ENCODE measurements at places on chromosomes 7 and 10.
A peak's percentile ranks its signal among the peaks of the same experiment; 100 is the strongest.

DNA sequence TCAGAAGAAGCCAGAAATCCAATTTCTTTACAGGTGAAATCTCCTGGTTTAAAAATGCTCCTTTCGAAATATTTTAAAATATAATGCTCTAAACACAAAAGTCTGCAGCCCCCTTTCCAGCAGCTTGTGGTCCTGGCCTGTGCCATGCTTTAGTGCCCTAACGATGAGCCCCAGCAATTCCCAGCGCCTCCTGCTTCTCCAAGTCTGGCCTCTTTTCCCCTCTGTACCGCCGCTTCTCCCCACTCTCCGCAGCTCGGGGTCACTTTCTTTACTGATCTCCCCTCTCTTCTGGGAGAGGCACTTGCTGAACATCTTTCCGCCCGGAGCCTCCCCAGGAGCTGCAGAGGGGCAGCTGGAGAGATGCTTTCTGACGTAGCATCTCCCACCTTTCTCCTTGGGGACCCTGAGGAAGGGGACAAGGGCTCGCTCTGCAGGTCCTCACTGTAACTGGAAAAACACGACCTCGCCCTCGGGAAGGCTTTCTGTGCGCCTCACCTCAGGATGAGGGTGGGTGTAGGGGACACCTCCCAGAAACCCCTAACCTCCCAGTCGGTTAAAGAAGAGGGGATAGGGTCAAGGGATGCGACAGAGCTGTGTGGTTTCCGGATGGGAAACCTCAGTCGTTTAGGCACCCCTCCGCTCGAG, 565 bp upstream of the INA start:
- DNase-seq: no peak

- no peak for DNase-seq
Measured at GRCh38 chr7:138924501-138925225, 56.5 kb downstream of the KIAA1549 start.

DNA sequence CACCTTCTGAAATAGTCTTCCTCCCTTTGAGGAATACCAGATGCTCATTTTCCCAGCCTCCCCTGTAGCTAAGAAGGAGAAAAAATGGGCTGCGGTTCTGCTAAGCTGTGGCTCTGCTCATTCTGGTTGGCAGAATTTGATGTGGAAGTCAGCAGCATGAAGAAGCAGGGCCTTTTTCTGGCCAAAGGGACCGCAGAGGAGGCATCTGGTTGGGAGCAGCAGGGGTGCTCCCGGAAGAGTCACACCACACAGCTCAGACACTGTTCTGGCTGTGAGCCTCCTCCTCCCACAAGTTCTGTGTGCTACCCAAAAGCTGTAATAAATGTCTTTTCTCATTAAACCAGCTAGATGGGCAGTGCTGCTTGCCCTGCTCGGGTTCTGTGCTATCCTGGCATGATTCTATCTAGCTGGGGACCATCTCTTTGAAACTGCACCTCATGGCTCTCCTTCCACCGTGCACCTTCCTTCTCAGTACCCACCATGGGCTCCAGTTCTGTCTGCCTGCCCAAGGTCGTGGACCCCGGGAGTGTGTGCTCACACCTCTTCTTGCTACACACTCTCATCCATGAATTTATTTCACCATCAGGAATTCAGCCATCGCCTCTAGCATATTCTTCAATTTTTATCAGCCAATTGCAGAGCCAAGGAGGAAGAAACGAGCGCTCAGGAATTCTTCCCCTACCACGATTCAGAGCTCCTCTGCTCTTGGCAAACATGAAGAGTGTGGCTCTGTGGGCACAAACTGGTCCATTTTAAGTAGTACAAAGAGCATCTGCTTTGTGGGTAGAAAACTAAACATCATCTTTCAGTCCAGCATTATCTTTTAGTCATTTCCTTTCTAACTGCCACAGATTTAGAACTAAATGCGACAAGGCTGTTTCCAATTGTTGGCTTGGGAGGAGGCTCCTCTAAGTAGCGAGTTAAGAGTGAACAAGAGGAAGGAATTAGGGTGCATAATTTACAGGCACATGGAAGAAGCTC, 76.9 kb downstream of the FAM171A1 start:
- peak; percentile 14 for DNase-seq

GRCh38 chr7:125775317-125775716, 845.7 kb upstream of the POT1 start:
- no peak for DNase-seq

DNA sequence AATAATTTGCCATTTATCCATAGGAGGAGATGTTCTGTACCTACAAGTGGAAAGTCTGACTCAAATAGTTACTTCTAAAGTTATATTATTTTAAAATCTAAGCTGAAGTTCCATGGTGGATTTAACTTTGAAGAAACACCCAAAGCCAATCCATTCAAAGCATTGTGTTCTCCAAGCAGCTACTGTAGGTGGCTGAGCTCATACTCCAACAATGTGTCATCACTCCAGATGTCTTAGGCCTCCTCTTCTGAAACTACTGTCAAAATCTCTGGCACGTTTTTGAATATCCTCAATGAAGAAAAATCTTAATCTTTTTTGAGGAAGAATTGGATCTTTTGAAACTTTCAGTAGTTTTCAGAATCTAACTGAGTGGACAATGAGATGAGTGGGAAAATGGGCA, 169.1 kb downstream of the PTEN start:
- DNase-seq: no peak

DNA sequence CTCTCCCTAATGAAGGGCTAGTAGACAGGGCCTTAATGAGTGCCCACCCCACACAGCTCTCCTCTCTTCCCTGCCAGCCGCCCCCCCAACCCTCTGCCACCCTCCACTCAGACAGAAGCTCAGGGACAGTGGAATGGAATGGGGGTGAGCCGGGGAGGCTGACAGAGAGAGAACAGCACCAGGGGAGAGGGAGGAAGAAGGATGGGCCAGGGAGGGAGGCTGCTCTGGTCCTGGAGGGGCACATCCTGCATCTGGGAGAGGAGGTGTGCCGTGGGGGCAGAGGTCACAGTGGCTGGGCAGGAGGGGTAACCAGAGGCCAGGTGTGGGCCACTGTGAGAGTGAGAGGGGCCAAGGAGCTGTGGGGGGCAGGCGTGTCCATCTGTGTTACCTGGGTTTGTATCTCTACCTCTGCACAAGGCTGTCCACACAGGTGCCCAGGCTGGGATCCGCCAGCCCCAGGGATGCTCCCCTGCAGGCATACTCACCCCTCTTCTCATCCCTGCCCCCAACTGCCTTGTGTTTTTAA, 2.4 kb downstream of the NYAP1 start:
- DNase-seq: no peak

- DNase-seq: no peak
Measured at GRCh38 chr10:70315276-70315675, 31.5 kb upstream of the NPFFR1 start.

DNA sequence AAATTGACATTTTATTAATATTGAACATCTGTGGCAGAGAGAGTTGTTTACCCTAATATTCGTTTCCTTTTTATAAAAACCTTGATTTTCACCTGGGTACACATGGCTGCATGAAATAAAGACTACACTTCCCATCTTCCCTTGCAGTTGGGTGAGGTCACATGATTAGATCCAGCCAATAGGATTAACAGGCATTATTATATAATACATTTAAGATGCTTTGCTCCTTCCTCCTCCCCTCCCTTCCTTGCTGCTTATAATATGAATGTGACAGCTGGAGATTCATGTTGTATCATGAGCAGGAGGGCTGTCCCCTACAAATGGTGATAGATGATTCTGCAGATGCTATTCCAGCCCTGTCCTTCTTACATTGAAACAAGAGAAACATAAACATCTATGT, 146.6 kb downstream of the SH2D4B start:
- no peak for DNase-seq

DNA sequence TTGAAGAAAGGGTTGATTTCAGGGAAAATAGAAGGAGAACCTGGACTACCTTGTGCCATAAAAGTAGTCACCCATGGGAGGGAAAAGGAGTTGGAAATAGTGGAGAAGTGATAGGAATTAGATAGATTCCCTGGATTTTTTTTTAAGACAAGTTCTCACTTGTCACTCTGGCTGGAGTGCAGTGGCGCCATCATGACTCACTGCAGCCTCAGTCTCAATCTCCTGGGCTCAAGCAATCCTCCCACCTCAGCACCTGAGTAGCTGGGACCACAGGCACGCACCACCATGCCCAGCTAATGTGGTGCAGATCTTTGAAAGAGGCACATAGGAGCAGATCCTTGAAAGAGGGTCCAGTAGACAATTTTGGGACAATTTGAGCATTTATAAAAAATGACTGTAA, 9.5 kb upstream of the BLNK start:
- DNase-seq: no peak

DNA sequence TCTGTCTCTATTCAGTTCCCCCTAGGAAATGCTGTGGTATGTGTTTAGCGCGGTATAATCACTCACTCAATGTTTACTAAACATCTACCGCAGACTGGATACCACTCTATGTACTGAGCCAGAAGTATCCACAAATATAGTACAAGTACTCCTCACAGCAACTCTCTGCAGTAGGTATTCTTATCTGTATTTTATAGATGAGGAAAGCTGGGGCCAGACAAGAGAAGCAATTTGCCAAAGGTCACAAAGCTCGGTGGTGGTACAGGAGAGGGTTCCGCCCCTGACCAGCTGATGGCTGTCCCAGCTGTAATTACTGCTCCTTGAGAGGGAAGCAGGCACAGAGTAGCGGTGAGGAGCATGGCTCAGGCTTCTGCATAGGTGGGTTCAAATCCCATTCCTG, 184.1 kb downstream of the DOCK4 start:
- DNase-seq: no peak

GRCh38 chr7:128347647-128348097, 4.0 kb upstream of the RBM28 start:
- DNase-seq: no peak

GRCh38 chr10:44422570-44423101, 37.7 kb upstream of the CXCL12 start:
- DNase-seq: no peak

DNA sequence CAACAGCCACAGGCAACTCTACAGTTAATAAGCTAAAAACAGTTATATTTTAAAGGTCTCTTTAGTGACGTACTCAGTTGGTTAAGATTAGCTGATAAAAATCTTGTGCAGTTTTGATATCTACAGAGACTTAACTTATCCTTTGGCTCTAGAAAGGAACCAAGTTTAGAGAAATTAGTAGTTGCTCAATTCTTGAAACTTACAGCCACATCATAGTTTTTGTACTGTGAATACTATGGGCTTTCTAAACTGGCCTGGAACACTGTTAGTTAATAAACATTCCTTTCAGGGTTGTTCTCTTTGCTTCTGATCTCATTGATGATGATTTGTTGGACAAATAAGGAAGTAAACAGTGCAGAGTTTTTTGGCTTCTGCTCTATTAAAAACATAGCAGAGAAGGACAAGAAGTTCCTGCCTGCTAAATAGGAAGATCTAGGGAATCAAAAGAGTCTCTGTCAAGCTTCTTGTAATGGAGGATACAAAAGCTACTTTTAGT, 73.1 kb downstream of the MKLN1 start:
- DNase-seq: no peak

GRCh38 chr7:128737867-128738385, 1.2 kb upstream of the CALU start:
- peak; percentile 45 for DNase-seq

DNA sequence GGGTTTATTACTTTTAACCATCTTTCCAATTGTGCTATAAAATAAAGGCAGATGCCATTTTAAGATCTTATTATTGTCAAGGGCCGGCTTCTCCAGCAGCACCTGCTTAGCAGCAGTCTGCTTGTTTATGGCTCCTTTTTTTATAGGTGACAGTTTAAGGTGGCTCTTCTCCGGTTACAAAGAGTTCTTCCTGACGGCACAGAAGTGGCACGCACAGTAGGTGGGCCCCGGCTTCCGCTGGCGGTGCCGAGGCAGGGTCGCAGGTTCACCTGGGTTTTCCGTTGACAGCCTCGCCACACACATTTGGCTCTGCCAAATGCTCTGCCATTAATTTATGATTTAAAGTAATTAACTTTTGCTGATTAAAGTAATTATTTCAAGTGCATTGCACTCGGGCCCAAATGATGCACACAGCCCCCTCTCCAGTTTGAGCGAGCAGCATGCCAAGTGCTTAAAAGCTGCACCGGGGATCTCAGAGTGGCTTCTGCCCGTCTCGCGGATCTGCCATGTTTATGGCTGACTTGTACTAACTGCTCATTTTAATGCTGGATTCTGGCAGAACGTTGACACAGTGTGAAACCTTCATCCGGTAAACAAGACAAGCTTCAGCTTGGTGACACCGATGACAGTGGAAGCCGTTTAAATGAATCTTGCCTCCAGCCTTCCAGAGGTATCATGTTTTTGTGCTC, 355.1 kb upstream of the MKI67 start:
- DNase-seq: no peak

- no peak for DNase-seq
Measured at GRCh38 chr10:93938140-93938539, 44.4 kb downstream of the SLC35G1 start.

- no peak for DNase-seq
Measured at GRCh38 chr7:148773334-148773733, 74.6 kb downstream of the CUL1 start.

DNA sequence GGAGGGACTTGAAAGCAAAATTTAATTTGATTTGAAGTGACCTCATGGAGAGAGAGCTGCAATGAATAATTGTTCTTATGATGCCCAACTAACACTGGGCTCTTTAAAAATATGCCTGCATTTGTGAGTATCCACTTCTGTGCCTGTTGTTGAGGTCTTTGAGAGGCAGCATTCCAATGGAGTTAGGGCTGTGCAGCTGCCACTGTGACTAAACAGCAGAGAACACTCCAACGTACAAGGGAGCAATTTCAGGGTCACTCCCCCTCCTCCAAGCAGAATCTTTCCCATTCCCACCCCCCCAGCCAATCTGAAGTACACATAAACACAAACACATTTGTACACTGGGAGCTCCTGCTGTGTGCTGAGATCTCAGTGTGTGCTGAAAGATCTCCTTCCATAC, 28.0 kb upstream of the GSAP start:
- DNase-seq: no peak

DNA sequence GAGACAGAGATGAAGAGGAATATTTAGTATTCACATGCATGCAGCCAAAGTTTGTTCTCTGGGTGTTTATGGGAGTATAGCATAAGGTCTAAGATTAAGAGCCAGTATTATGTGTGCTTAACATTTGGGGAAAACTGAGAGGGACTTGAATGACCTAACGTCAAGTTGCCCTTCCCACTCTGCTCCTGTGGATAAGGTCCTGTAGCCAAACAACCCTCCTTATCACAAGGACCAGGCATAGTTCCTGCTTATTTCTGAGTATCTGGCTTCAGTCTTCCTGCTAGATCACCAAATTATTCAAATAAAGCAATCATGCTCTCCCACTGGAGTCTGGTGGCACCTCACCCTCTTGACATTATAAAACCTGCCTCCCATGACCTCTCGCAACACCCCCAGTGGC, 137.9 kb upstream of the SEMA3E start:
- DNase-seq: no peak

- DNase-seq: no peak
Measured at GRCh38 chr7:156002362-156003066, 190.3 kb upstream of the SHH start.

- no peak for DNase-seq
Measured at GRCh38 chr10:78924319-78925003, 144.3 kb upstream of the ZMIZ1 start.

- no peak for DNase-seq
Measured at GRCh38 chr10:105658696-105659095, 1017.6 kb downstream of the SORCS3 start.
